ENCODE measurements at places on chromosomes 11 and 22.

GRCh38 chr11:14193644-14194043 lies 165.3 kb downstream of the RRAS2 start:
- no peak for DNase-seq

DNA sequence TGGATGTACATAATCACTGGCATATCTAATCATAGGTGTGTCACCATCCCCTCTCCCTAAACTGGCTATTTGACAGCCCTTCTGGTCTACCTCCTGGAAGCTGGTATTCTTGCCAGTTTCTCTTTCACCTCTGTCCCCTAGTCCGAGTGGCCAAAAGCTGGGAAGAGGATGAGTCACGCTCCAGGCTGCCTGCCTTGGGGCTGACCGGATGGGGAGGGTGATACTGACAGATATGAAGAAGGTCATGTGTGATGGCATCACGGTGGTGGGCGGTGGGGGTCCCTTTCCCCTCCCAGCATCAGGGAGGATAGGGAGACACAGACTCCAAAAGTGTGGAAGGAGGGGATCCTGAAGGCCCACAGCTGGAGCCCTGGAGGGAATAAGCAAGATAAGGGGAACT lies 4.8 kb downstream of the OAF start:
- no peak for DNase-seq

DNA sequence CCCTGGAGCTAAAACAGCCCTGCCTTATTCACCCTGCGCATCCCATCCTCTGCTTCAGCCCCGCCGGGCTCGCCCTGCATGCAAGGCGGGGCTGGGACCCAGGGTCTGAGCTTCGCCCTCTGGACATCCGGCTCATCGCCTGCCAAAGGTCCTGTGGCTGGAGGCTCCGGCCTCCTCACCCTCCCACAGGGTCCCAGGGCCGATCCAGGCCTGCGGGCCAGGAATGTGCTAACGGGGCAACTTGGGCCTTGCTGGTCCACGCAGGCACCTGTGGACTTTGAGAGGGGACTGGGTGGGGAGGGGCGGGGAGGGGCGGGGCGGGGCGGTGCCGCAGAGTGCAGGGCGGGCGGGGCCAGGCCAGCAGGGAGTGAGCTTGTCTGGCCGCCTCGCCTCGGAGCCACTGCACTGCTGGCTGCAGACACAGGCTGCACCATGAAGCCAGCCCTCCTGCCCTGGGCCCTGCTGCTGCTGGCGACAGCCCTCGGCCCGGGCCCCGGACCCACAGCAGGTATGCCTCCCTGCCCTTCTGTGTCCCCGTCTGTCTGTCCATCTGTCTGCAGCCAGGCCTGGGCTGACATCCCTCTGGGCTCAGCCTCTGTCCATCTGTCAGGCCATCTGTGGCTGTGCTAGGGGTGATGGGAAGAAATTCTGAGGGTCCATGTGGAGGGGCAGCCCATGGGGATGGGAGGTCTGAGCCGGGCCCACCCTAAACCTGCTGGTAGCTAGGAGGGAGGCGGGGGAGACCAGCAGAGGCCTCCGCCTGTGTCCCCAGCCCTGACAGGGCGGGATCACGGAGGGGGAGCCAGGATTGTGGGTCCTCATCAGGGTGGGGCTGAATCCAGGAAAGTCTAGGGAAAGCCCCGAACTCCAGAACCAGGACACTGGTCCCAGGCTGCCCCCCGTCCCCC lies at the start of gene SUSD2:
SUSD2 (plus strand) TSS at position 400 of the 908 bp plus-strand sequence; CDS start at position 433, 33 bp downstream.
- no peak for DNase-seq

GRCh38 chr22:31192513-31192912 lies 19.6 kb upstream of the LIMK2 start:
- no peak for DNase-seq

DNA sequence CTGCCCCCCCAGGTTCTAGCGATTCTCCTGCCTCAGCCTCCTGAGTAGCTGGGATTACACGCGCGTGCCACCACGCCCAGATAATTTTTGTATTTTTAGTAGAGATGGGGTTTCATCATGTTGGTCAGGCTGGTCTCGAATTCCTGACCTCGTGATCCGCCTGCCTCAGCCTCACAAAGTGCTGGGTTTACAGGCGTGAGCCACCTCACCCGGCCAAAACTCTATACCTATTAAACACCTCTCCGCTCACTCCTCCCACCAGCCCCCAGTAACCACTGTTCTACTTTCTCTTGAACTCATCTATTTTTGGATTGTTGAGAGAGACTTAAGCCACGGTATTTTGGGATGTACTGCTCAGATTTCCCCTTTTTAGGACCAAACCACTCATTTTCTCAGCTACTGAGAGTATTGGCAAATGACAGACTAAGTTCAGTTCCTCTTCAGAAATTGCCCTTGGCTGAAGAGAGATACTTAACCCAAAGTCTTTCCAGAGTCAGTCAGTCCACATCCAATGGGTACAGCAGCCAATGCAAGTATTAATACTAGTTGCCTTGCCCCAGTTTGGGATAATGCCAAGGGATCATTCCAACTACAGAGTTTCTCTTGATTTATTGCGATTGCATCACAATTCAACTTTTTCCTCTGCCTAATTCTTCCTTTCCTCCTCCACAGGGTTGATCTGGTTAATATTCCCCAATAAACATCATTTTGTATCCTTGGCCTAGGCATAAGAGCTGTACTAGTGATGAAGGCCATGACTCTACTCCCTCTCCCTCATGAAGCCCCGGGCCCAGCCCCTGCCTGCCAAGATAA lies 36.8 kb upstream of the CSTF3 start:
- DNase-seq = peak; percentile 39

All from Ammon's horn (tissue), 1 donor.